ENCODE measurements at places on chromosomes 1 and 21.

DNA sequence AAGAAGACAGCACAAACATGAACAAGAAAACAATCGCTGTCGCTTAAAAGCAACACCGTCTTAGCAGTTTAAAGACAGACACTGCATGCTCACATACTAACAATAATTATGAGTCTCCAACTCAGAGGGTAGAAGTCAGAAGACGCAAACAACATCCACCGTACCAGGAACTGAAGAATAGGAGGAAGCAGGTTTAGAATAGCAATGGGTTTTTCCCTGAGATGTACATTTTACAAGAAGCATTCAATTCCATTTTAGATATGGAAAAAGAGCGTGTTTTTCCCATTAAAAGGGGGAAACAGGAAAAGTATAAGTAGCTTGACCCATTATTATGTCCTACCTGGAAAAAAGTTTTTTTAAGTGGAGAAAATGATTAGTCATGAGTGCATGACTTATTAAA is 34.5 kb upstream of the KCNE1 start:
- no peak for DNase-seq

DNA sequence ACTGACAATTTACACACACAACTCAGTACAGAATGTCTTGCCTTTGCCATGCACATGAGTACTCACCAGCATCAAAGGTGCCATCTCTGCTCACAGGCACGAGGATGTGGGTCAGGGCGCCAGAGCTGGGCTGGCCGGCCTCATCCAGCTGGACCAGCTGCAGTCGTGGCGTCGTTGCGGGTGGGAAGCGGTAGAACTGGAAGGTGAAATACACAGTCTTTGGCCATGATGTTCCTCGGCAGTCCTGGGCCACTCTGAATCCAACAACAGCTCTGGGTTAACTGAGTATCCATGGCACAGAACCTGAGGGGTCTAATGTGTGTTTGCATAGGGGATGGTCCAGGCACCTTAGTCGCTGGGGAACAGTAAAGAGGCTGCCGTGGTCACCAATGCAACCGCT is 87.7 kb downstream of the NPHP4 start:
- DNase-seq = no peak

DNA sequence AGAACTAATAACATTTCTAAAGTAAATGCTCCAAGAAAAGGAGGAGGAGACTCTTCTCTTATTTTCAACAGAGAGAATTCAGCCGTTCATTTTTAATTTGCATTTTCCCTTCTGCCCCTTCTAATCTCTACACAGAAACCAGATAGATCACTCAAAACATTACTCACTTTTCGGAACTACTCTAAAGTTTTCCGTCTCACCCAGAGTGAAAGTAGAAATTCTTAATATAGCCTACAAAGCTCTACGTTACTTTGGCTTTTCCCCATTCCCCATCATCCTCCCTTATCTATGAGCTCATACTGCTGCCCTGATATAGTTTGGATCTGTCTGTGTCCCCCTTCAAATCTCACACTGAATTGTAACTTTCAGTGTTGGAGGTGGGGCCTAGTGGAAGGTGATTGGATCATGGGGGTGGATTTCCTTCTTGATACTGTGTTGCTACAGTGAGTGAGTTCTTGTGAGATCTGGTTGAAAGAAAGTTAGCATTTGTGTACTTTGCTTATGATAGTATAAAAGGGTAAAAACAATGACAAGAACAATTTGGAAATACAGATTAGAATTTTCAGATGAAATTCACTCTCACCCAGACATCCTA is 188.2 kb downstream of the AMY1C start:
- no peak for DNase-seq

DNA sequence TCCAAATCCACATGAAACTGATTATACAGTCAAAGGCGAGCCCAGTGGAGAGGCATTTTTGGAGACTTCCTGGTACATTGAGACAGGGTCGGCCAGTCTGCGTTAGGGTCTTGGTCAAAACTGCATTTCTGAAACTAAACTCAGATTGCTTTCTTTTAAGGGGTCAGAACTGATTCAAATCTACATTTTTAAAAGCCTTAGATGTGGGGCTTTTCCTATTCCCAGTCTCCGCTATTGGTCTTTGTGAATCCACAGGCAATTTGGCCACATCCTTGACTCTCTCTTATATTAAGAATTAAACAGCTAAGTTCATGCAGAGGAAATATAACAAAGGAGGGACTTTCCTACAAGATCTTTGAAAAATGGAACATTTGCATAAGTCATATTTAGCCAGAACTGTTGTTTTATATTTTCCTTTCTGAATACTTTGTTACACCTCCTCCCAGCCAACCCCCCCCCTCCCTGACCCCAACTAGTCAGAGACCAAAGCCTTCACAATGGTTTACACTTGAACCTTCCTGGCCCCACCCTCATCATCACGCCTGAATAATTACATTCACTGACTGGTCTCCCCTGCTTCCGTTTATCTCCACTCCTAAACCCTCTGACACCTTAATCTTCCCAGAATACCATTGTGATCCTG is 30.9 kb downstream of the SELL start:
- DNase-seq = no peak

- DNase-seq = no peak
These were observed 86.9 kb upstream of the NEGR1 start for GRCh38 chr1:72369069-72369757.

DNA sequence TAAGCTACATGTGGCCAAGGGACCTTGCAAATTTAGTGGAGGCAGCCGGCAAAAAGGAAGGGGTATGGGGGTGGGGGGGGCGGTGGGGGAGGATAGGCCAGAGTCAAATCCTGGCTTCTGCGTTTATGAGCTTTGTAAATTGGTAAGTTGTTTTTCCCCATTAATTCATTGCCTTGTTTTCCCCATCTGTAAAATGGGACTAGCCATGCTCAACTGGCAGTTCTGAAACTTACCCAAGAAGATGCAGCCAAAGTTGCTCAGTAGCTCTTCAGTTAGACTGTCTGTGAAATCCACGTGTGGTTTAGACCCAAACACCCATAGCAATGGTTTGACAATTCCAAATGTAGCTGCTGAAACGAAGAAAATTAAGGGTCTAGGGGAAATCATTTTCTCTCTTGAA is 52.3 kb upstream of the FAM89A start:
- no peak for DNase-seq
